ENCODE measurements at places on chromosomes 7 and 10. TPM values are rescaled to one million over a fixed set of nuclear protein-coding genes. Genes with fewer than 3 reads are reported as not detected.

DNA sequence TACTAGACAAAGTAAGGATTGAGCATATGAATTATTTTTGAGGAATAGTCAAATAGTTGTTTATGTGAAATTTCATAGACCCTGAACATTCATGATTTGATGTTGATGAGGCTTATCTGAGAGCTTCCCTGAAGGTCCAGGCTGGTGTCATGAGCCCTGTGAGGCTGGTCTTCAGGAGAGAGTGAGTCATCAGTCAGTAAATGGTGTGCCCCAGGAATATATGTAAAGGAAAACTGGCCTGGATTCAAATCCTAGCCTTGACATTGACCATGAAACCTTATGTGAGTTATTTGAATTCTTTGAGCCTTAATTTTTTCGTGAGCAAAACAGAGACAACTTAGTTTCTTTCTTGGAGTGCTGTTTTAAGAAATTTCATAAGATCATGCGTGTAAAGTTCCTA, 6.2 kb downstream of the TMEM236 start:
- no peaks in the 10 kb centered on the region for H3K27me3 ChIP-seq
- H3K27ac ChIP-seq, result no peak overlapping the region

DNA sequence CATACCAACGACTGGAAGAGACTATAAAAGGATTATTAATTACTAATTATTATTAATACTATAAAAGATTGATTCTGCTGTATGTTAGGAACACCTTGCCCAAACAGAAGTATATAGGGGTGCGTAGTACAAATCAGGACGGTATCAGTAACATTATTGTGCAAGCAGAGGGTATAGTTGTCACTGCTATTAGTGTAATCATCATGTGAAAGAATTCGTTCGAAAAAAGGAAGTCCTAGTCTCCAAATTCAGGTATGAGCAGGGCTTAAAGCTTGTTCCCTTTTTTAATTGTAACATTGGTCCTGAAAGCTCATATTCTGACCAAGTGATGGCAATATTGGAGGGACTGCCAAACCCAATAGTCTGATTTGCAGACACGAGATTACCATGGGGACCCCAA, 81.8 kb downstream of the THSD7A start:
- H3K4me3 ChIP-seq, result no peak overlapping the region
- H3K36me3 ChIP-seq, result no peaks in the 10 kb centered on the region
- H3K4me1 ChIP-seq, result no peaks in the 10 kb centered on the region
- no peak for DNase-seq
- H3K27me3 ChIP-seq, result no peaks in the 10 kb centered on the region
- H3K27ac ChIP-seq, result no peak overlapping the region

The TMEM270 gene
- total RNA-seq, result not detected

DNA sequence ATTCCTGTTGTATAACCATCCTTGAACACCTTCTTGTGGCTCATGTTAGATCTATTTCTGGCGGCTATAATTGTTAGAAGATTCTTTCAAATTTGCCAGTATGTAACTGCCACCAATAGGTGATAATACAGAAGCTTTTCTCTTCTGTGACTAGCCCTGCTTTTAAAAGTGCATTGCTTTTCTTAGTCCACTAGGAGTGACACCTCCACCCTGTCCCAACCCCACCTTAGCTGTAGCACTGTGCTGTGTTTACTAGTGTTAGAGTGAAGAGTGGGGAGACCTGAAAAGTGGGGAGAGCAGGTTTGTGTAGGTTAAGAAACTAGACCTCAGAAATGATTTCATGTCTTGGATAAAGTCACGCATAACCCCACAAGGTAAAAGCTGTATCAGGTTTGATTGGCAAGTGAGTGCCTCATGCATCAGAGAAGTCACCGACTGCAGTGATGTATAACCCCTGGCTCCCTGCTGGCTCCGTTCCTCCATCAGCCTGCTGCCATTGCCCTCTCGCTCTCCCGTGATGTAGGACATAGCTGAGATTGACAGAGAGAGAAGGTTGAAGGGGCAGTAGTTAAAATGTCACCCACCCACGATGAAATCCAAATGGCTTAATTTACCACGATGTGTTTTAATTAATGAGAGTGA, 12.5 kb downstream of the NPVF start:
- no peak overlapping the region for H3K4me3 ChIP-seq
- DNase-seq, result no peak
- H3K27me3 ChIP-seq, result no peaks in the 10 kb centered on the region
- H3K36me3 ChIP-seq, result no peaks in the 10 kb centered on the region

DNA sequence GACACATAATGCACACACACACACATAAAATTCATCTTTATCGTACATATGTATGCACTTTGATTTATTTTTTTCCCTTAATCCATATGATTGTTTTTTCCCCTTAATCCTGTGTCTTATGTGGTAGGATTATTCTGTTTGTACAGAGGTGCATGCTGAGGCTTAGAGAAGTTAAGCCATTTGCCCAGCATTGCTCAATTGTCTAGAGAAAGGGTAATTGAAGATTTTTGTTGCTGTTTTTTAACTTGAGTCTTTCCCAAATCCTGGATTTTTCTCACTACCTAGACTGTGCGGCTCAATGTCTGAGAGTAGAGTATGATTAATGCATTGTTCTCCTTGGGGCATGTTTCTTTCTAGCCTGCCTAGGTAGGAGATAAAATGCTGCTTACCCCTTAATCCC, 35.0 kb downstream of the WBP1L start:
- H3K27ac ChIP-seq, result no peak overlapping the region
- no peak overlapping the region for H3K4me3 ChIP-seq
- DNase-seq, result no peak
- H3K36me3 ChIP-seq, result no peaks in the 10 kb centered on the region
- peaks cover 53% of the 10 kb centered on the region for H3K4me1 ChIP-seq

GRCh38 chr7:47475880-47476227, 106.1 kb downstream of the TNS3 start:
- H3K27me3 ChIP-seq, result no peaks in the 10 kb centered on the region
- no peak overlapping the region for H3K27ac ChIP-seq
- no peaks in the 10 kb centered on the region for H3K36me3 ChIP-seq
- H3K4me1 ChIP-seq, result peaks cover 15% of the 10 kb centered on the region
- H3K4me3 ChIP-seq, result no peak overlapping the region

The CLDN3 gene
- not detected for total RNA-seq

The GRM3 gene
- not detected for total RNA-seq

The ABI1 gene
- total RNA-seq, result 94.8 TPM

DNA sequence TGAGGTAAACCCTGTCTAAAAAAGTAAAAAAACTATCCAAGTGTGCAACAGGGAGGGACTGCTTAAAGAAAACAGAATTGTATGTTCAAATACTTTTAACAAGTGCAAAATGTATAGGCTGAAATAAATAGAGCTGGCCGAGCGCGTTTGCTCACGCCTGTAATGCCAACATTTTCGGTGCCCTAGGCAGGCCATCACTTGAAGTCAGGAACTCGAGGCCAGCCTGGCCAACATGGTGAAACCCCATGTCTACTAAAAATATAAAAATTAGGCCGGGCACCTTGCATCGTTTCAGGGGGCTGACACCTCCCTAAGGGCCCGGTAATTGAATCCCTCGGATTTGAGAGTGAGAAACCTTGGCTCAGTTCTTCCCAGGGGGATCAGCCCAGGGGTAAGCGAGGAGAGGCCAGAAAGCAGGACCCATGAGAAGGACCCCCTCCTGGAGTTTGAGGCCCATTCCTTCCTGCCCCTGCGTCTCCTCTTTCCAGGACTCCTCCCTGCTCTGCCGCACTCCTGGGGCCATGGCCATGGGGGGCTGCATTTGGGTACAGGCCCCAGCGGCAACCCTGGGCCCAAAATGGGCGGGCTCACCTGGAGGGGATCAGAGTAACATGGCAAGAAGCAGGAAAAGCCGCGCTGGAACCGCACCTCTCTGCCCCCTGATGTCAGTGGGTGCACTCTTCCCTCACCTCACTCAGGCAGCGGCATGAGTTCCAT, 75.5 kb upstream of the TMEM248 start:
- H3K27ac ChIP-seq, result peak overlapping the region; percentile 98
- H3K27me3 ChIP-seq, result no peaks in the 10 kb centered on the region
- H3K4me3 ChIP-seq, result peak overlapping the region; percentile 86
- peak; percentile 17 for DNase-seq

GRCh38 chr7:2715341-2716231, 27.6 kb downstream of the AMZ1 start:
- H3K4me3 ChIP-seq, result no peak overlapping the region
- no peak for DNase-seq
- peaks cover 20% of the 10 kb centered on the region for H3K27me3 ChIP-seq
- H3K4me1 ChIP-seq, result peaks cover 66% of the 10 kb centered on the region

The SAP25 gene
- total RNA-seq, result 32.5 TPM

GRCh38 chr10:103177123-103177522, 15.9 kb downstream of the NT5C2 start:
- DNase-seq, result no peak
- no peak overlapping the region for H3K27ac ChIP-seq
- peaks cover 14% of the 10 kb centered on the region for H3K4me1 ChIP-seq
- H3K27me3 ChIP-seq, result no peaks in the 10 kb centered on the region
- peaks cover 34% of the 10 kb centered on the region for H3K36me3 ChIP-seq

DNA sequence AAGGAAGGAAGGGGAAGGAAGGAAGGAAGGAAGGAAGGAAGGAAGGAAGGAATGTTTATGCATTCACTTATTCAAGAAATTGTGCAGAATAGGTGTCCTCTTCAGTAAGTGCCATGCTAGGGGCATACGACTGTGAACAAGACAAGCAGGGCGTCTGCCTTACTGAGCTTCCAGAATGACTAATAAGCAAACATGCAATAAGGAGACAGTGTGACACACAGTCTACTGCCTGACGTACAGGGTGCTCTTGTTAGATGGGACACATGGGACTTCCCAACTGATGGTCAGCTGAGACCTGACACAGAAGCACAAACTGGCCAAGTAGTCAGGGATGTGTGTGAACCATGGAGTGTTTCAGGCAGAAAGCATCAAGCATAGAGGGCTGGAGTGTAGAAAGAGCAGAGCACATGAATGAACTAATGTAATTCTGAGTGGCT, 18.2 kb downstream of the DNAJC12 start:
- H3K36me3 ChIP-seq, result no peaks in the 10 kb centered on the region
- H3K27me3 ChIP-seq, result no peaks in the 10 kb centered on the region
- H3K27ac ChIP-seq, result no peak overlapping the region

DNA sequence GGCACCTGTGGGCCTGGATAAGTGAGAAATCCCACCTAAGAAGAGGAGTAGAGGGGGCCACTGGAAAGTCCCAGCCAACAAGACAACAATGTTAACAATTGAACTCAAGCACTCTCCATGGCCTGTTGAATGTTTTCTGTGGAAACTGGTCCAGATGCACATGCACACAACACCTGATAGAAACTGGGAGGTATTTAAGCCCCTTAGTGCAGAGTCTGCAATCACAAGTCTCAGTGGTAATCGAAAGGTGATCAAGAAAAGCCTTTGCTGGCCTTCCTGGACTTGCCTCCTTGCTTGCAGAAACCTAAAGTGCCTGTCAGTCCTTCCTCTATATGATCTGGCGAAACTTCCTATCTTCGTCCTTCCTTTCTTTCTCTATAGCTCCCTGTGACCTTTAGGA, 30.6 kb upstream of the HNRNPH3 start:
- H3K27ac ChIP-seq, result no peak overlapping the region
- H3K27me3 ChIP-seq, result no peaks in the 10 kb centered on the region
- no peak overlapping the region for H3K4me3 ChIP-seq
- no peaks in the 10 kb centered on the region for H3K36me3 ChIP-seq
- DNase-seq, result no peak

DNA sequence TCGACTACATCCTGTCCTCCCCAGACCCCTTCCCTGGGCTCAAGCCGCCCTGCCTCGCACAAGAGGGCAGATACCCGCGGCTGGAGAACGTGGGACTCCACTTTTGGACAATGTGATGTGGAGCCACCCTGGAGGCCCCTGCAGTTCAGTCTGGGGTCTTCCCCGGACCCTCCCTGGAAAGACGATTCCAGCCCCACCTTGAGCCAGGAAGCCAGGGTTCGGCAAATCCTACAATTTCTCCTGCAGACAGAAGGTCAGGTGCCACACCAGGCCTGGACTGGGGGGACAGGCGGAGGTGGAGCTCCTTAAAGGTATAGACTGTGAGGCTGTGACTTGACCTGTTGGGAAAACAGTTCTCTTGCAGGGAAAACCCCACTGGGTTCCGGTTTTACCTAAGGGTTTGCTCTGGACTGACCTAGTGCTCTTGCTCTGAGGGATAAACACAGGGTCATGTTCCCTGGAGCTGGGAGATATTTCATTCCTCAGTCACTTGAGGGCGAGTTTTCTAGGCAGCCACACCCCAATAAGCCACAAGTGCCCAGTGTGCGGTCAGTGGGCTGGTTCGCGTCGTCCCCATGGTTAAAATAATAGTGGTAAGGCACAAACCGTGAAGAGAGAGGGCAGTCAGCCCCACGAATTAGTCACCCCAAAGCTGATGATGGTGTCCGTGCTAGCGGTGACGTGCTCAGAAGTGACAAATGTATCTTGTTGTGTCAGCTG, 1.6 kb downstream of the FOXL3 start:
- H3K4me1 ChIP-seq, result no peaks in the 10 kb centered on the region
- no peaks in the 10 kb centered on the region for H3K36me3 ChIP-seq
- no peak for DNase-seq
- H3K4me3 ChIP-seq, result no peak overlapping the region
- peaks cover 11% of the 10 kb centered on the region for H3K27me3 ChIP-seq

DNA sequence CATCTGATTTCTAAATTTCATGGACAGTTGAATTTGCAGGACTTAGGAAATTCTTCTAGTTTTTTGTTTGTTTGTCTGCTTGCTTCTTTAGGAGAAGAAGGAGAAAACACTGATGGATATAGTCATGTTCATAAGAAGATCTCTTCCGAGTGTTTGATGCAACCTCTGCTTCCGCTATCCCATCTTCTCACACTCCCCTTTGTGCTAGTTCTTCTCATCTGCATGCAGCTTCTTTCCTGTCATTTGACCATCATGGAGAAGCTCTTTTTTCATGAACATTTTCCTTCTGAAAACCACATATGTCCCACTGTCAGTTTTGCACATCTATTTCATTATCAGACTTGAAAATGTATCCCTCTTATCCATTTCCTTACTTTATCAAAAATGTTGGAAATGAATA, 346.9 kb upstream of the PRKCQ start:
- no peaks in the 10 kb centered on the region for H3K36me3 ChIP-seq
- H3K27ac ChIP-seq, result peak overlapping the region; percentile 91
- H3K27me3 ChIP-seq, result no peaks in the 10 kb centered on the region
- no peak overlapping the region for H3K4me3 ChIP-seq
- no peak for DNase-seq
- peaks cover 37% of the 10 kb centered on the region for H3K4me1 ChIP-seq

- peaks cover 4% of the 10 kb centered on the region for H3K36me3 ChIP-seq
- no peaks in the 10 kb centered on the region for H3K4me1 ChIP-seq
- no peaks in the 10 kb centered on the region for H3K27me3 ChIP-seq
- H3K27ac ChIP-seq, result no peak overlapping the region
- DNase-seq, result no peak
Observed at GRCh38 chr7:102182016-102182415, 104.7 kb upstream of the SH2B2 start.

- peaks cover 15% of the 10 kb centered on the region for H3K36me3 ChIP-seq
- H3K4me1 ChIP-seq, result peaks cover 24% of the 10 kb centered on the region
- H3K27me3 ChIP-seq, result no peaks in the 10 kb centered on the region
- peak overlapping the region; percentile 89 for H3K4me3 ChIP-seq
- DNase-seq, result peak; percentile 80
Observed at GRCh38 chr7:73738220-73738611, 386 bp downstream of the ABHD11 start.

The TRPV5 gene
- total RNA-seq, result not detected

GRCh38 chr7:66921396-66921917, 432 bp downstream of the TMEM248 start:
- peak overlapping the region; percentile 65 for H3K4me3 ChIP-seq
- H3K36me3 ChIP-seq, result peaks cover 2% of the 10 kb centered on the region
- no peaks in the 10 kb centered on the region for H3K27me3 ChIP-seq

GRCh38 chr10:71396711-71397295, at the start of gene CDH23:
CDH23 (plus strand) TSS chr10:71396920; CDS start chr10:71439832, 42,912 bp downstream.
- H3K27me3 ChIP-seq, result peaks cover 26% of the 10 kb centered on the region
- H3K36me3 ChIP-seq, result no peaks in the 10 kb centered on the region
- peaks cover 13% of the 10 kb centered on the region for H3K4me1 ChIP-seq
- H3K4me3 ChIP-seq, result peak within 1 kb of the TSS; percentile 10

- H3K4me3 ChIP-seq, result no peak overlapping the region
- DNase-seq, result no peak
- no peaks in the 10 kb centered on the region for H3K36me3 ChIP-seq
- no peaks in the 10 kb centered on the region for H3K27me3 ChIP-seq
- H3K4me1 ChIP-seq, result no peaks in the 10 kb centered on the region
Observed at GRCh38 chr10:86105181-86105580, 261.4 kb downstream of the GRID1 start.
